ENCODE measurements at places on chromosomes 1 and 21.

GRCh38 chr1:229579059-229579673, 20.7 kb upstream of the ABCB10 start:
- DNase-seq, result peak; percentile 16

GRCh38 chr1:242745079-242745478, 220.6 kb upstream of the PLD5 start:
- DNase-seq, result no peak

- no peak for DNase-seq
Observed at GRCh38 chr1:171939740-171940139, 98.4 kb downstream of the DNM3 start.

DNA sequence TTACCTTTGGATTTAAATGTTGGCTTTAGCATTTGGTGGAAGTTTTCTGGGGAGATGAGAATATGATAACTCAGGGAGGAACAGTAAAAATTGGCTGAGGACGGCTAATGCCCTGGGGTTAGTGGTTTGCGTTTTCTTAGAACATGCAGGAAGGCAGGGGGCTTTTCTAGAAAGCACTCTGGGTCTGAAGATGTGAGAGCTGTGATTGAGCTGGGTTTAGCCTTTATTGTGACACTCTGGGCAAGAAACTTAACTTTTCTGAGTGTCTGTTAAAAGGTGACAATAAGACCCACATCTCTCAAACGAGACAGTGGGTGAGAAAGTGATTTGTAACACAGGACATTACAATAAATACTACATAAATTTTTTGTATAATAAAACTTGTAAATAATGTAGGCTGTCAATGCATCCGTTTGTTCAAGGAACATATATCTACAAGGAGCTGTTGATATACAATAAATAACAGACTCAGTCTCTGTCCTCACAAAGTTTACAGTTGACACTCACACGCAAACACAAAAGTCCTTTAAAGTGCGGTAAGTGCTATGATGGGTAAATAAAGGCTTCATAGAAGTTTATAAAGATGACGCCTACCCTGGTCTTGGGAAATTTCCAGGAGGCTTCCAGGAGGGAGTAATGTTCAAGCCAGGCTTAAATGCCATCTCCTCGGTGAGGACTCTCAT, 49.5 kb upstream of the MRPS6 start:
- no peak for DNase-seq

DNA sequence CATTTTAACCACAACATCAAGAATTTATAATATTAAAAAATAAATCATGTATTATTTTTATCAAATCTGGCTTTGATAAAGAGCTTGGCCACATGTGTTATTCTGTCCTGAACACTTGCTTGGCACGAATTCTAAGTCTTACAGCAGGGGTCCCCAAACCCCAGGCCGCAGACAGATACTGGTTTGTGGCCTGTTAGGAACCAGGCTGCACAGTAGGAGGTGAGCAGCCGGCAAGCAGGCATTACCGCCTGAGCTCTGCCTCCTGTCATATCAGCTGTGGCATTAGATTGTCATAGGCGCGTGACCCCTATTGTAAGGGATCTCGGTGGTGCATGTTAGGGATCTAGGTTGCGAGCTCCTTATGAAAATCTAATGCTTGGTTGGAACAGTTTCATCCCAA, 127.6 kb upstream of the IVNS1ABP start:
- no peak for DNase-seq

DNA sequence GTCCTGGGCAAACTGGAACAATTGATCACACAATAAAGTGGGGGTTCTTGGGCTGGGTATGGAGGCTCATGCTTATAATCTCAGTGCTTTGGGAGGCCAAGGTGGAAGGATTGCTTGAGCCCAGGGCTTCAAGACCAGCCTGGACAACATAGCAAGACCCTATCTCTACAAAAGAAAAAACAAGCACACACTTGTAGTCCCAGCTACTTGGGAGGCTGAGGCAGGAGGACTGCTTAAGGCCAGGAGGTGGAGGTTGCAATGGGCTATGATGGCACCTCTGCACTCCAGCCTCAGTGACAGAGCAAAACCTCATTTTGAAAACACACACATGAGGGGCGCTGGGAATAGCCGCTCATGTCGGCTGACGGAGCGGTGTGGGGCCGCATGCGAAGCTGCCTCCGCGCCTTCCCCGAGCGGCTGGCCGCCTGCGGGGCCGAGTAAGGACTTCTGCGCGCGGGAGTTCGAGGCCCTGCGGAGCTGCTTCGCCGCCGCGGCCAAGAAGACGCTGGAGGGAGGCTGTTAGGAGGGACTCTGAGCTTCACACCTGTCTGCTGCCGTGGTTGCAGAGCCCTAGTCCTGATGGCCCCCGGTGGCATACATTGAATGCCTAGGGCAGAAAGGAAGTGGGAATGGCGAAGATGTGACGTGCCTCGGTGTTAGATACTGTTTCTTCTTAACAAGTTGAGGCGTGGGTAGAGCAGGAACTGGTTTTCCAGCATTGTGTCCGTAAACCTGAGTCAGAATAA, 59.5 kb downstream of the ACBD3 start:
- peak; percentile 91 for DNase-seq

- DNase-seq, result peak; percentile 93
Observed at GRCh38 chr21:33682992-33683627, 40.8 kb downstream of the ITSN1 start.

DNA sequence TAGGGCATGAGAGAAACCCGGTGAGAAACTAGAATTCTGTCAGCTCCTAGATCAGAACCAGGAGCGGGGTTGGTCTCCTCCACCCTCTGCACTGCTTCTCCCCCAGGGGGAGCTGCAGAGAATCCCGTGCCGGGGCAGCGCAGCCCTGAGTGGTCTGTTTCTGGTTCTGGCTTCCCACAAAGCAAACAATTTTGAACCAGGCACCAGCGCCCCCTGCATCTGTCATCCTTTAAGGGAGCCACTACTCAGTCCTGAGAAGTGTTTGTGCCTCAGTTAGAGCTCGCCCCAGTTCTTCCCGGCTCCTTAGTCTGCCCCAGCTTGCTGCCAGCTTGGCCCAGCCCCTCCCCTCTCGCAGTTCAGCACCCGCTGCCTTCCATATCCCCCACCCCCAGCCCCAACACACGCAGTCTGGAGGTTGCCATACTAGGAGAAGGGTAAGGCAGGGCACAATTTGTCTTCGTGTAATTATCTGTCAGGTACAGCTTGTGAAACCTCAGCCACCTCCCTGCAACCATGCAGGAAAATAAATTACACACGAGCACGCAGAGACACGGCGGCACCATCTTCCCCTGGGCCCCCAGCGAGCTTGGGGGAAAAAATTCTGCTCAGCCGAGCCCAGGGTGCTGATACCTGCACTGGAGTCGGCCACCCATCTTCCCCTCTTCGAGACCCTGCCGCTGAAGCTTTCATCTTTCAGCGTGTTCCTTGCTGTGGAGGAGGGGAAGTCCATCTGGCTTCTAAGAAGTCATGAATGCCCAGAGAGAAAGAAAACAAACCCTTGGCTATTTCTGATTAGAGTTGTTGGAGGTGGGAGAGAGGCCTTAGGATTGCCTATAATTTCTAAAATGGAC, 62.6 kb upstream of the CD1D start:
- DNase-seq, result no peak

DNA sequence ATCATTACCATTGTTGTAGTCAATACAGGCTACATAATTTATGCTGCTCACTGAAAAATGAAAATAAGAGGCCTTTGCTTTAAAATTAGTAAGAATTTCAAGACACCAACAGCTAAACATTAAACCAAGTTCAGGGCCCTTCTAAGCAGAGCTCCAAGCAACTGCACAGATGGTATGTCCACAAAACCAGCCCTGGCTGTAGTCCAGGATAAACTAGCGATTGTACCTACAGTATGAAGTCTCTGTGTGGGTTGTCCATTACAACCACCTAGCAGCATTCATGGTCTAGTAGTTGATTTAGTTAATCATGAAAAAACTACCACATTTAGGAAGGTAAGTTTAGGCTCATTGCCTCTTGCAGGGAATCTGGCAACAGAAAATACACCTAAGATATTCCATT, 35.3 kb downstream of the CLCA4 start:
- no peak for DNase-seq

DNA sequence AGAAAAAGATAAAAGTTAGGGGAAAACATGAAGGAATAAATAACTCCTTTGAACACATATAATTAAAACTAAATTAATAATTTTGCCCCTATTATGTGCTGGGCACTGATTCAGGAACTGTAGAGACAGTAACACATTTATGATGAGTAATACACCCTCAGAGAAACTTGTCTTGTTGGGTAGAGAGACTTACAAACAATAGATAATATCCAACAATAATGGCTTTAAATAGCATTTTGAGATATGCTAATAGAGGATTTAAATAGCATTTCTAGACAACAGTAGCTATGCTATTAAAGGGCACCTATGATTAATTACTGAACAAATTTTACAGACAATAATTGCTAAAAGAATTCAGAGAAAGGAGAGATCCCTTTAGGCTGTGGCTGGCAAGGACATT, 455.5 kb downstream of the NUF2 start:
- no peak for DNase-seq

DNA sequence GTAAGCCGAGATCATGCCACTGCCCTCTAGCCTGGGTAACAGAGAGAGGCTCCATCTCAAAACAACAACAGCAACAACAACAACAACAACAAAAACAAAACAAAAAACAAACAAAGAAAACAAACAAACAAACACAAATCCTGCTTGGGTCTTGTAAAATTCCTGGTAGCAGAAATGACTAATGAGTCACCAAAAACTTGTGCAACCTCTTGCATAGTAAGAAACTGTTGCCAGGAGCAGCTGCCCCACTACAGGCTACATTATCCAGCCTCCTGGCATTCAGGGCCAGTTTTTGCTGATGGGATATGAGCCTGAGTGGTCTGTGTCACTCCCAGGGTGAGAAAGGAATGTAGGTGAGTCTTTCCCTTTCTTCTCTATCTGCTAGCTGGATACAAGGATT, 245.4 kb downstream of the TNR start:
- peak; percentile 40 for DNase-seq

DNA sequence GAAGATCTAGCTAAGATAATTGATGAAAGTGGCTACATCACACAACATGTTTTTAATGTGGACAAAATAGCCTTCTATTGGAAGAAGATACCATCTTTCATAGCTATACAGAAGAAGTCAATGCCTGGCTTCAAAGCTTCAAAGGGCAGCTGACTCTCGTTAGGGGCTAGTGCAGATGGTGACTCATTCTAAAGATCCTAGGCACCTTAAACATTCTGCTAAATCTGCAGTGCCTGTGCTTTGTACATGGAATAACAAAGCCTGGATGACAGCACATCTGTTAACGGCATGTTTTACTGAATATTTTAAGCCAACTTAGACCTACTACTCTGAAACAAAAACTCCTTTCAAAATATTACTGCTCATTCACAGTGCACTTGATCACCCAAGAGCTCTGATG, 65.6 kb upstream of the USP24 start:
- DNase-seq, result no peak

GRCh38 chr1:209267968-209268367, 315.5 kb upstream of the CAMK1G start:
- no peak for DNase-seq

DNA sequence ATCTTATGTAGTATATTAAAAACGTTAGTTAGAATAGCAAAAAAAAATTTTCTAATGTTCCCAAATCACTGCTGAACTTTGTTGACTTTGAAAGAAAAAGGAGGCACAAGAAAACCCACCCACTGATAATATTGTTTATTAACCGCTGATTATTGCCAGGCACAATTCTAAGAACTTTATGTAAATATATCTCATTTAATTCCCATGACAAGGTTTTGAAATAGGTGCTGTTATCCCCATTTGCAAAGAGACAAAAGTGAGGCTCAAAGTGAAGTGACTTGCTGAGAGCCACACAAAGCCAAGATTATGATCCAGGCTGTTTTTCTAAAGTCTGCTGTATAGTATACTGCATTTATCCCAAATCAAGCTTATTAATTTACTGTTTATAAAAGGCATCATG, 56.4 kb downstream of the SASS6 start:
- DNase-seq, result no peak

- DNase-seq, result no peak
Observed at GRCh38 chr1:65311760-65312159, 2.4 kb downstream of the DNAJC6 start.

DNA sequence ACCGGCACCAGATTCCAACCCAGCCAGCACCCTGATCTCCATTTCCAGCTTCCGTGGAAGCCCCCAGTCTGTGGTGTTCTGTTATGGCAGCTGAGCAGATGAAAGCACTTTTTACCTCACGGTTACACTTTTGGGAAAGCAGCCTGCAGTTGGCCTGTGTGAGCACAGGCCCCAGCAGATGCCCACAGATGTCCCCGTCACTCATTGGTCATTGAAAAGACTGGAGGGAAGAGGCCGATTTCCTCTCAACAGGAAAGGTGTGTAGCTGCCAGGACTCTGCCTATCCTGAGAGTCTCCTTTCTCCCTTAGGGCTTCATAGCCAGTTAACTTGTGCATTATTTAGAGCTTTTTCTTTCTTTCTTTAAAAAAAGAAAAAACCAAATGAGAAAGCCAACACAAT, 123.0 kb downstream of the PCBP3 start:
- DNase-seq, result no peak

DNA sequence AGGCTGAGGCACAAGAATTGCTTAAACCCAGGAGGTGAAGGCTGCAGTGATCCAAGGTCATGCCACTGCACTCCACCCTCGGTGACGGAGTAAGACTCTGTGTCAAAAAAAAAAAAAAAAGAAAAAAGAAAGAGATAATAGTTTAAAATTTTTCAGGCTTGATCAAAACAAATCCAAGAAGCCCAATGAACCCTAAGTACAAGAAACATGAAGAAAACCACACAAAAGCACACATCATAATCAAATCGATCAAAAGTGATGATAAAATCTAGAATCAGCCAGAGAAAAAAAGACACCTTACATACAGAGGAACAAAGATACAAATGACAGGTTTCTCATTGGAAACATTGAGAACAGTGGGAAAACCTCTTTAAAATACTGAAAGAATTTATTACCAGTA, 31.5 kb downstream of the LDLRAD1 start:
- DNase-seq, result no peak

DNA sequence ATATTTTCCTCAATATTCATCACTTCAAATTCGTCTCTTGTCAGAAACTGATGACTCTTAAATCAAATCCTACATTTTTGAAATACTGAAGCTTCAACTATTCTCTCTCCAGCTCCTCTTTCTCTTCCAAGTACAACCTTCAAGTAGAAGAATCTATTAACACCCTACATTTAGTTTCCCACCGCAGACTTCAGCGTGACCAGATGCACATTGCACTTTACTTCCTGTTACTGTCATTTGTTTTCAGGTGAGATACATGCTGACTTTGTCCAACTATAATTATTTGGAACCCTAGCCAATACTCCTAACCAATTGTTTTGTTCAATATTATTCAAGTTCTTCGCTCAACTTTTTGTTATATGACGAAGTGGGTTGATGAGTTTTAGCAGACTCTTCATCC, 116.0 kb downstream of the MRPL39 start:
- no peak for DNase-seq

DNA sequence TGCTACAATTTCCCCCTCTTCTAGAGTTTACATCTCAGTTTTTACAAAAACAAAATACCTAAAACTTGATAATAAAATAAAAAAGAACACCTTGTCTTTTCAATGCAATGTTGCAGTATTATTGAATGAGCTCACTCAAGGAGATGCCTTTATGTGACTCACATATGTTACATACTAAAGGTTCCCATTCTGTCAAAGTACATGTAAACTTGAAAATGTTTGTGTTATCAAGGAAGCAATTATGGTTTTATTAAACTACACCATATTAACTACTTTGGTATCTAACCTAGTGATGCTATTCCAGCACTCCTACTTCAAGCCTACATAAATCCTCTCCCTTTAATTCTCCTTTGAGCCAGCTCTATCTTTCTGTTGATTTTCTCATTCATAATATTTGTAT, 658.3 kb downstream of the PTPRC start:
- DNase-seq, result no peak

Data from mammary epithelial cell (primary cell).